ENCODE measurements at places on chromosomes 1 and 21. TPM values are rescaled to one million over a fixed set of nuclear protein-coding genes. Genes with fewer than 3 reads are reported as not detected.

- H3K36me3 ChIP-seq, result no peaks in the 10 kb centered on the region
- H3K4me3 ChIP-seq, result no peak overlapping the region
- no peaks in the 10 kb centered on the region for H3K4me1 ChIP-seq
- H3K27ac ChIP-seq, result no peak overlapping the region
Measured at GRCh38 chr1:65401612-65402011, 18.9 kb upstream of the LEPR start.

DNA sequence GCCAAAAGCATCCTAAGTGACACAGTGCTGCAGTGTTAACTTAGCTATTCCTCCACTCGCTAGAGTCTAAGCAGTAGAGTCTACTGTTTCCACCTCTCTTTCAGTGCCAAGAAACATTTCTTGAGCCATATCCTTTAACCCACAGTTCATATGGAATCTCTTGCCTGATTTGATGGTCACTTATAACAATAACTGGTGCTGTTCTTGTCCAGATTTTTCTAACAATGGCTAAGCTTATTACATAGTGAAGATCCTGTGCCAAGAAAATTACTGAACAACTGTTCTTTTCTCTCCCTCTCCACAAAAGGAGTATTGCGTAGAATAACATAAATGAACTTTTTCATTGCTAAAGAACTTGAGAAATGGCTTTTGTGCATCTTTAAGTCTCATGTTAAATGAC lies 121.3 kb downstream of the CDC7 start:
- no peaks in the 10 kb centered on the region for H3K36me3 ChIP-seq
- H3K4me1 ChIP-seq, result no peaks in the 10 kb centered on the region
- H3K27ac ChIP-seq, result no peak overlapping the region
- no peak overlapping the region for H3K4me3 ChIP-seq
- peaks cover 5% of the 10 kb centered on the region for H3K27me3 ChIP-seq
- DNase-seq, result no peak

GRCh38 chr1:230540421-230541155 lies 101.7 kb upstream of the COG2 start:
- no peaks in the 10 kb centered on the region for H3K36me3 ChIP-seq
- no peak overlapping the region for H3K27ac ChIP-seq
- DNase-seq, result no peak
- H3K4me1 ChIP-seq, result no peaks in the 10 kb centered on the region
- no peaks in the 10 kb centered on the region for H3K27me3 ChIP-seq
- H3K4me3 ChIP-seq, result no peak overlapping the region

GRCh38 chr1:65467536-65467935 lies 47.1 kb downstream of the LEPR start:
- DNase-seq, result no peak
- H3K4me1 ChIP-seq, result no peaks in the 10 kb centered on the region
- no peak overlapping the region for H3K27ac ChIP-seq
- H3K4me3 ChIP-seq, result no peak overlapping the region
- no peaks in the 10 kb centered on the region for H3K36me3 ChIP-seq
- no peaks in the 10 kb centered on the region for H3K27me3 ChIP-seq

- H3K27me3 ChIP-seq, result no peaks in the 10 kb centered on the region
- H3K4me3 ChIP-seq, result no peak overlapping the region
- H3K4me1 ChIP-seq, result no peaks in the 10 kb centered on the region
- no peaks in the 10 kb centered on the region for H3K36me3 ChIP-seq
- H3K27ac ChIP-seq, result no peak overlapping the region
Measured at GRCh38 chr21:35520302-35520701, 471.2 kb upstream of the RUNX1 start.

The PI4KB gene
- 57.4 TPM for polyA plus RNA-seq

The LCE1D gene
- polyA plus RNA-seq, result not detected

The GART gene
- 54.3 TPM for polyA plus RNA-seq
